Dermis blood vessel endothelial cell (primary cell): ENCODE measurements at places on chromosomes 6 and 20.

GRCh38 chr6:90028995-90029635, 134.8 kb downstream of the GJA10 start:
- no peak for DNase-seq

DNA sequence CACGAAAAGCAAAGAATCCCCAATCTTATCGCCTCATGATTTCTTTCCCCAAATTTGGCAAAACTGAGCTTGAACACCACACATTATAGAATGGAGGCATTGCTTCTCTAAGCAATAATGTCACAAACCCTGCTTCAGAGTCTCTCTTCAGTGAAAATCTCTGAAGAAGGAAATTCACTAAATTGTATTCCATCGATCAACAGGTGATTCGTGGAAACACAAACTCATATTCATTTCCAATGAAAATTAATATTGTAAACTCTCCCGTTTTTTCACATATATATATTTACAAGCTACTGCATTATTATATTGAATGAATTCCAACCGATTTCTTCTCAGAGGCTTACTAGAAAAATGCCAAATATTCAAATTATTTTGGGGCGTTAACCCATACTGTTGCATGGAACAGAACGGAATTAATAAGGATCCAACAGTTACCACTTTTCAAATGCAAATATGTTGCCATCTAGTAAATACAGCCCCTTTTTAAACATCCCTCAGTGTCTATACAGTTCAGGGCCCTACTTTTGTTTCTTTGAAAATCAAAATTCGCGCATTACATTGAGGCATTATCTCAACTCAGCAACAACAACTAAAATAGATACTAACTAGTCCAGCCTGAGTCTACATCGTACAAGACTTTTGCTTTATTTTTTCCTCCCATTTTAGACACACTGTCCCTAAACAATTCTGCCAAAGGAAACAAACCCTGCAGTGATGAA, 1.3 kb downstream of the KIF13A start:
- DNase-seq, result no peak

DNA sequence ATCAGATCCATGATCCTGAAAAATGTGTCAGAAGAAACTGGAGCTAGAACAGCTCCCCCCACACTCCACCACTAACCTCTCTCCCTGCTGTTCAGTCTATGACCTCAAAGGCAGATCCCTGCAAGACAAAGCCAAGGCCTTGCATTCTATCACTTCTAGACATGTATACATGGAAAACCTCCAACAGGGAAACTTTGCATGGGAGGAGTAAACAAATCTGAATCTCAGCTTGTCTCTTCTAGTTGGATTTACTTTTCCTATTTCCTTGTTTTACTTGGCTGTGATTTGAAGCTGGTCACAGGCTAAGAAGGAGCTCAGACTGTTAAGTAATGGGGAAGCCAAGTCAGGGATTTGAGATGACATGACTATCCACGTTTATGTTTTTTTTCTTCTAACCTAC, 456.8 kb upstream of the CHD6 start:
- DNase-seq, result no peak

GRCh38 chr20:59027741-59028320, 4.3 kb downstream of the ATP5F1E start:
- DNase-seq, result no peak
